ENCODE measurements at places on chromosomes 6 and 20.

DNA sequence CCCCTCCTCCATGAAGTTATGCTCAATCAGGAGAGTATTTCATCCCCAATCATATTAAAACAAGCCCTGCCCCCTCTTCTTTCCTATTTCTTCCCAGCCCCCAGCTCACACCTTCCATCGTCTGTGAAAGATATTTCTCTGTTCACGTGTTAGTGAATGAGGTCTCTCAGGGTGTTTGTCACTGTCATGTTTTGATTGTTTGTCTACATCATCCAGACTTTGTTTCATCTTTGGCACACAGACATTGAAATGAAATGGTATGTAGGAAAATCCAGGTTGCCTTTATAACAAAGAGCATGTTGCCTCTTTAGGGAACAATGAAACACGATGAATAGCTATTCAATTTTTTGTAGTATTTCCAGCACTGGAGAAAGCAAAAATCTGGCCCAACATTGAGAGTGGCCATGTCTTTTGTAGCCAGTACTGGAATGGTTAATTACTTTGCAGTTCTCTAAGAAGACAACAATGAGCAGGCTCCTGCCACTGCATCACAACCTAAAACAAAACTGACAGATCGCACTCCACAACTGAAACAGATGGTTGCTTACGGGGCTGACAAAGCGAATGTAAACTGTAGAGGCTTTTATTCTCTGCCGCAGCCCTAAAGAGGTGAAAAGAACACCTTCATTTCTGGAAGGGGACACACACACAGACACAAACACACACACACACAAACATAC, 543.6 kb upstream of the CITED2 start:
- DNase-seq, result no peak

DNA sequence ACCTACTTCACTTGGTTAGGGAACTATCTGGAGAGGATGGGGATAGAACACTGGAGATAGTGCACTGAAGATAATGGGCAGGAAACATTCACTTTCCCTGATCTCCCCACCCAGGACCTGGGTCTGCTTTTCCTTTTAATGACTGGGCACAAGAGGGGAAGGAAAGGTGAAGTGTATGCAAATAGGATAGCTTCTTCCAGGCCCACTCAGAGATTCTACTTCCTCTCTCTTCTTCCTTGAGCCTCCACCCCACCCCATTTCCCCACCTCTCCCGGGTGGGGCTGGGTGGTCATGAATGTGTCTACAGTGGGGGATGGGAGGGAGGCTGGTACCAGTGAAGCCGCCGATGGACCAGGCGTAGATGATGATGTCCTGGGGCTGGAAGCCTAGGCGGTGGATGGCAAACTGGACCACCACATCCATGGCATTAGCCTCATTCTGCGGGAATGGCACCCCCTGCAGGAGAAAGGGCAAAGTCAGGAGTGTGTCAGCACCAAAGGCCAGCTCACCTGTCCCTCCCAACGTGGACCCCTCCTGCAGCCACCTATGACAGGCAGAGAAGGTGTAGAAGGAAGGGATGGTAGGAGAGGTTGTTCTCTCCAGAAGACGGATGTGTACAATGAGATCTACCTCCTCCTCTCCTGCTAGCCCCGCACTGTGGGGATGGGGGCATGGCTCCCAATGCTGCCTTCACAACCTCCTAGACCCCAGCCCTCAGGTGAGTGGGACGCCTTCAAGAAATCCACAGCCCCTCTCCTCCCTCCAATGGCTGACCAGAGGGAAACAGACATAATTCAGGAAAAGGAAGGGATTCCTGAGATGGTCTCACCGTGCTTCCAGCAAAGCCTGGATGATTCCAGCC, 8.6 kb upstream of the LY6G5C start:
- no peak for DNase-seq

- no peak for DNase-seq
Measured at GRCh38 chr6:75791881-75792280, 42.8 kb downstream of the MYO6 start.

DNA sequence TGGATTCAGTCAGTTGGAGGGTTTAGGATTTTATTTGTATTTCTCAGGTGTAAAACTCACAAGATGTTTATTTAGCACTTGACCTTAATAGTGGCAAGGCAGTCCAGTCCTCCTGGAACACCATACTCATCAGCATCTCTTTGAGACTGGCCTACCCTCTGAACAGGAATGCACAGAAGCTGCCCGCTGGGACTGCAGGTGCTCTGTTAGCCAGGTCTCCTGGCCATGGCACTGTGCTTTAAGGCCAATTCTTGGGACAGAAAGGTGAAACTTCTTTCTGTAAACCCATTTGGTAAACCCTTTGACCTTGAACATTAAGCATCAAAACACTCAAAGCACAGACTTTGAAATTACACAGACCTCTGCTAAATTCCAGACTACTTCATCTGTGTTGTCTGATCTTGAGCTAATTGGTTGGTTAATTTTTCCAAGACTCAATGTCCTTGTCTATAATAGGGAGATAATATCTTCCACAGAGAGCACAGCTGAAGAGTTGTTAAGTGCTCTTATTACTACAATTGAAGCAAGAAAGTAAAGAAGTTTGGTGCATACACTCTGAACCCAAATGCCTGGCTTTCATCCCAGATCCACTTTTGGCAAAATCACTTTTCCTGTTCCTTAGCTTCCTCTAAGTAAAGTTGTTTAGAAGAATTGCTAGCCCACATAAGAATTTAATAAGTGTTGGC, 54.9 kb upstream of the NT5E start:
- DNase-seq, result no peak

DNA sequence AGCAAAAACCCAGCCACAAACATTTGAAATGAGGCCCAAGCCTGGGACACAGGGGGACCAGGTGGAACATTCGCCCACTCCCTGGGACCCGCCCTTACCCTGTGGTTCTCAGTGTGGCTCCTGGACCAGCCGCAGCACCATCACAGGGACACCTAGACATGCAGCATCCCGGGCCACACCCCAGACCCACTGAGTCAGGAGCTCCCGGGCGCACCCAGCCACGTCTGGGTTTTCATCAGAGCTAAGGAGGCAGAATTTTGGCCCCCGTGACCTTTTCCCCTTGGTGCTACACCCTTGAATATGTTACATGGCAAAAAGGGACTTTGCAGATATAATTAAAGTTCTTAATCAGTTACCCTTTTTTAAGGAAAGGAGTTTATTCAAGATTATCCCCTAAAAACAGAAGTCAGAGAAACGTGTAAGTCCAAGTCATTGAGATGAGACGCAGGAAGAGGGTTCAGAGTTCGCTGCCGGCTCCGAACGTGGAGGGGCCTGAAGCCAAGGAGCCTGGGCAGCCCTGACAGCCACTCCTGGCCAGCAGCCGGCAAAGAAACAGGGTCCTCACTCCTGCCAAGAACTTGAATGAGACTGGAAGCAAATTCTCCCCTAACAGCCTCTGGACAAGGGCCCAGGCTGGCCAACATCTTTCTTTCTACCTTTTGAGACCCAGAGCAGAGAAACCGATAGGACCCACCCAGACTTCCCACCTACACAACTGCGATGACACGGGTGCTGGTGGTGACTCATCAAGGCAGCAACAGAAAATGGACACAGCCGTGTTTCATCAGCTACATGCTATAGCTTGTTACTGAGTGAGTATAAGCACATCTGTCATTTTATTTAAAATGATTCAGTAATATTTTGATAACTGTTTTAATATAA, 25.3 kb downstream of the BFSP1 start:
- no peak for DNase-seq

DNA sequence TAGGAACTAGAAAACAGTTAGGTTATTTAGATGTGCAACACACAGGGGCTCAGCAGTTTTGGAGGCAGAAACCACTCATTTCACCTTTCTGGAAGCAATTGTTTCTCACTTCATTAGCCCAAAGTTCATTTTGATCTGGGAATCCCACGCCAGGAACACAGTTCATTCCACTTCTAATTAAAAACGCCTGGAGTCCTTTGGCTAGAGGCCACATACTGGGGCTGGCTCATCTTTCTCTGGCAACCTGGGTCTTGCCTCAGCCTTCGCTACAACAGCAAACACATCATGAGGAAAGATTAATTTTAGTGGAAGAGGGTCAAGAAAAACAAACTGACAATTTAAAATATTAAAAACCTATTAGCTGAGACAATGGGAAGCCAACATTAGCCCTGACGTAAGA, 69.7 kb downstream of the RFPL4B start:
- DNase-seq, result no peak

DNA sequence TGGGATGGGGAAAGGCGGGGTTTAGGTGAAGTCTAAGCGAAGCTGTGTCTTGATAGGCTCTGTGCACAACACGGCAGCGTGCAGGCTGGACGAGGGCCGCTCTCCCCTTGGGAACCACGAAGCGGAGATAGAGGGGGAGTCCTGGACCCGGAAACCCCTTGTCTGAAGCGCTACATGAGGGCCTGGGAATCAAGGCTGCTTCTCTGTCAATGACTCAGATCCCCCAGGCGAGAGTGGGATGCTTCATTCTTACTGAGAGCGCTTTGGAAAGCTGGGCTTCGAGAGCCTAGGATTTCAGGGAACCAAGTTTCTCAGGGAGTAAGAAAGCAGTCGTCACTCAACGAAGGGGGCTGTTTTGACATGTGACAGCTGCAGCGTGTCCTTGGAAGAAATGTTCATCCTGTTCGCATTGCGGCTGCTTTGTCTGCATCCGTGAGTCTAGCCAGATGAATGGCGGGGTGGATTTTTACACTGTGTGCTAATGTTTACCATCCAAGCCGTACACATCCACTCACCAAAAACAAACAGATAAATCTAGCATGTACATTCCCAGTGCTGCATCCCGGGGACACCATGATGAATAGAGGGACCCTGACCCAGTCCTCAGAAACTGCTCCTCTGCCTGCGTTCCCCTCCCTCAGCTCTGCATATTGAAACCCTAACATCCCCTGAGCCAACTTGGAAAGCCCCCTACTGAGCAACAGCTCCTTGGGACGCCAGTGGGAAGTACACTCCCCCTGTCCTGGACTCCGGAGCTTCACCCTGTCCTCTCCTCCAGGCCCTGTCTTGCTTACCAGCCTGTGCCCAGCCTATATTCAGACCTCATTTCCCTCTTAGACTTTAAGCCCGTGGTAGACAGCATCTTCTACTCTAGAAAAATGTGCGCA, 24.5 kb upstream of the RTF2 start:
- no peak for DNase-seq

DNA sequence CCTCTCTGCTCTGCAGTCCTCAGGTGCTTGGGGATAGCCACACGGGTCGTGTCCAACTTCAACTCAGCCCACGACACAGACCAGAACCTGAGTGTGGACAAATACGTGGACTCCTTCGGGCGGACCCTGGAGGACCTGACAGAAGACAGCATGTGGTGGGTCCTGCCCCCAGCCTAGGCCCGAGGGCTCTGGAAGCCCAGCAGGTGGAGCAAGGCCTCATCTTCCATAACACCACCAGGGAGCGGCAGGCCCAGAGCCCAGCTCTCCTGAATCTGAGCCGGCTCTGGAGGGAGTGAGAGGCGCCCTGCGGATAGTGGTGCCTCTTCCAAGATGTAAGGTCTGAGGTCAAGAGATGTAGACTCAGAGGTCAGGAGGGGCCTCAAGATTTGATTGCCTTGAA, 19.6 kb downstream of the TGM6 start:
- no peak for DNase-seq

GRCh38 chr6:25369036-25369432, 89.9 kb downstream of the CARMIL1 start:
- no peak for DNase-seq

GRCh38 chr20:17043323-17043722, 183.5 kb upstream of the PCSK2 start:
- DNase-seq, result no peak

DNA sequence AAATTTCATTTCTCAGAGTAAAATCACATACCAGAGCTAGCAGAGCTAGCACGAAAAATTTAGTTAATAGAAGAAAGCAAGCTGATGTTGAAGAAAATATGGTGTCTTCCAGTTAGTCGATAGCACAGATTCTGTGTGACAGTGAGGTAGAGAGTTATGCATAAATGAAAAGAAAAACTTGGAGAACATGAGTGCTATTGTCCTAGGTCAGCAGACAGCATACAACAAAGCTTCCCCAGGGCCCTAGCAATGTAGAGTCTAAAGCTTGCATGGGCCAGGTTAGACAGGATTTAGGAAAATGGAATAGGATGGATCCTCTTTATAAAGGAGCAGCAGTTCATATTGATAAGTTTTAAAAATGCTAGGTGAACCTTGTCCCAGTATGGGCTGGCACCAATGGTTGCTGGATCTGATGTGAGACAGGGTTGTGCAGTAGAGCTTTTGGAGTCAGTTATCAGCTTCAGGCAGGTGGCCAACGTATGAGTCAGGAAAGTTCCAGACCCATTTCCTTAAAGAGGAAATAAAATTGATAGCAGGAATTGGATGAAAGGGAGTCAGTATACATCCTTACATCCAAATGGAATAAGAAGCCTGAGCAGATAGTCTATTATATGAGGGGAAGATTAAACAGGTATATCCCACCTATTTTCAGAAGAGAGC, 277.2 kb downstream of the FRK start:
- no peak for DNase-seq

GRCh38 chr6:11213422-11214021, 18.9 kb downstream of the NEDD9 start:
- DNase-seq, result no peak

- no peak for DNase-seq
Measured at GRCh38 chr20:5270603-5271002, 46.2 kb downstream of the PROKR2 start.

DNA sequence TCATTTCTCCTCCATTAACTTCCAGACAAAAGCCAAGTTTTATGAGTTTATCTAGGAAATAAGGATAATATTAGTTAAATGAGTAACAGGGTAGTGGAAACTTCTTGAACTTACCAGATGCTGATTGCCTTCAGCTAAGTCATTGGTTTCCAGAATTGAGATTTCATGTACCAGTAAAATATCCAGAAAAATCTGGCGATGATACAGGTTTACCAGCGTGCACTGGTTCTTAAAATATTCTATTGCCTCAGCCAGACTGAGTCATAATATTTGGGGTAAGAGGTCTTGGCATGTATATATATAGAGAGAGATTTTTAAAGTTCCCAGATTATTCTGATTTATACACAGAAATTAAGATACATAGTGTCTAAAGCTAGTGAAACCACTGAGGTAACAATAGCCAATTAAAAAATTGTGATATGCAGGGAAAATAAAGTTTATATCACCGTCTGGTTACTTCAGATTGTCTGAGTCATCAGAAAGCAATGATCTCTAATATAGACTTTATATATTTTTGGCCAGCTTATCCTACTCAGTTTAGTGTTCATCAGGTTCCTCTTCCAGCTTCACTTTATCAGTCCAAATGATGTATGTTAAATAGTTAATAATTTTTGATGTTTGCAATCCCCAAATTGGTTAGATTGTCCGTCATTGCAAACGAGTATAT, 39.5 kb upstream of the SDHAF4 start:
- no peak for DNase-seq

GRCh38 chr20:25552977-25553376, 32.4 kb downstream of the NINL start:
- DNase-seq, result no peak
